ENCODE measurements at places on chromosomes 2 and 18. TPM values are rescaled to one million over a fixed set of nuclear protein-coding genes. Genes with fewer than 3 reads are reported as not detected.

GRCh38 chr2:133489146-133489545 is 79.1 kb downstream of the NCKAP5 start:
- no peak for DNase-seq

DNA sequence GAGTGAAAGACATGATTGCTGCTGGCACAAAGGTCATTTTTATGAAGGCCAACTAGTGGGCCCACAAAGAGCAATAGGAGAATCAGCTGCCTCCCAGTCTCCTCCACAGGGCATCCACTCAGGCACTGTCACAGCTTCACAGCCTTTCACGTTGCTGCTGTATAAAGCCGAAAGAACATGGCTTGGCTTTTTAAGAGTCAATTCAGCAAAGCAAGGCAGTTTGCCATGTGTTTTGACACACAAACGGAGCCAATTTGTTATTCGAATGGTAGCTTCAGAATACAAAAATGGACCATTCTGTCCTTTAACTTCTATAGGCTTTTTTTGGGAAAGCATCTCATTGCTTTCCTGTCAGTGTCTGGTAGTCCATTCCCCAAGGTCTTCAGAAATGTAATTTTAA is 283.4 kb upstream of the PARD3B start:
- DNase-seq = no peak

GRCh38 chr18:46324087-46324955 is 220.1 kb downstream of the HAUS1 start:
- DNase-seq = no peak

- no peak for DNase-seq
These were observed 131.9 kb downstream of the TGIF1 start for GRCh38 chr18:3581890-3582289.

GRCh38 chr2:177525351-177525924 is 132.9 kb downstream of the AGPS start:
- DNase-seq = no peak

GRCh38 chr2:74005786-74006185 is 21.1 kb downstream of the TET3 start:
- DNase-seq = no peak

DNA sequence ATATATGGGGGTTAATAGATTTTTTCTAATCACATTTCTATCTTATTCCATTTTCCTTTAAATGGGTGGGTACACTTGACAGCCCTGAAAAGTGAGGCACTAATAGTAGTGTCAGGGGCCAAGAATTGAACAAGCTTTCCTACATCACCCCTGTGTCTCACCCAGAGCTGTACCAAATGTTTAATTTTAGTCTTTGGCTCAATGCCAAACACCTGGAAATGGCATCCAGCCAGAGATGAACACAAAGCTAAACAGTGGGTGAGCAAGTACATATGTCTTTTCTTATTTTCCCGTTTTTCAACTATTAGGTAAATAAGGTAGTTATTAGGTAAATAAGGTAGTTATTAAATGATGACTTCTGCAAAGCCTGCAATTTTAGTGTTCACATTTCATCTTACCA is 276.3 kb upstream of the ERBB4 start:
- no peak for DNase-seq

DNA sequence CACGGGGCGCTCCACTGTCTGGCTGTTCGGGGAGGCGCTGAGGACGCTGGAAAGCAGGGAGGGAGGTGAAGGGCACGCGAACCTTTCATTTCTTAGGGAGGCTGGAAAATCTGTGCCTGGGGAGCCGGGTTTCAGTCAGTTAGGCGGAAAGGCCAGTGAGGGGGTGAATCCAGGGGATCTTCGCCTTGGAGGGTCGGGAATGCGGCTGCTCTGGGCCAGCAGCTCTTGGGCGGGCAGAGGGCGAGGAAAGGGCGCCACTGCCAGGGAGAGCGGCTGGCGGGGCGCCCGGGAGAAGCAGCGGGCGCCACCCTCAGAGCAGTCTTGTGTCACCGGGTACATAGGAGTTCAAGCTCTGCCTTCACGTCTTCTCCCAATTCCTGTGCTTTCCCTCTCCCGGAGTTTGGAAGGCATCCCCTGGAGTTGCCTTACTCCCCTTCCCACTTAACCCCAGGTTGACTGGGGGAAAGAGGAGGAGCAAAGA is 1.4 kb downstream of the CCDC85A start:
- DNase-seq = no peak

REG1B gene
- not detected for polyA plus RNA-seq

VSNL1 gene
- 4.4 TPM for polyA plus RNA-seq

MAP2 gene
- polyA plus RNA-seq = 34.0 TPM

DNPEP gene
- 82.9 TPM for polyA plus RNA-seq

FOXD4L1 gene
- polyA plus RNA-seq = 0.11 TPM

GRCh38 chr2:142531377-142531776 is 346.1 kb upstream of the KYNU start:
- no peak for DNase-seq

DNA sequence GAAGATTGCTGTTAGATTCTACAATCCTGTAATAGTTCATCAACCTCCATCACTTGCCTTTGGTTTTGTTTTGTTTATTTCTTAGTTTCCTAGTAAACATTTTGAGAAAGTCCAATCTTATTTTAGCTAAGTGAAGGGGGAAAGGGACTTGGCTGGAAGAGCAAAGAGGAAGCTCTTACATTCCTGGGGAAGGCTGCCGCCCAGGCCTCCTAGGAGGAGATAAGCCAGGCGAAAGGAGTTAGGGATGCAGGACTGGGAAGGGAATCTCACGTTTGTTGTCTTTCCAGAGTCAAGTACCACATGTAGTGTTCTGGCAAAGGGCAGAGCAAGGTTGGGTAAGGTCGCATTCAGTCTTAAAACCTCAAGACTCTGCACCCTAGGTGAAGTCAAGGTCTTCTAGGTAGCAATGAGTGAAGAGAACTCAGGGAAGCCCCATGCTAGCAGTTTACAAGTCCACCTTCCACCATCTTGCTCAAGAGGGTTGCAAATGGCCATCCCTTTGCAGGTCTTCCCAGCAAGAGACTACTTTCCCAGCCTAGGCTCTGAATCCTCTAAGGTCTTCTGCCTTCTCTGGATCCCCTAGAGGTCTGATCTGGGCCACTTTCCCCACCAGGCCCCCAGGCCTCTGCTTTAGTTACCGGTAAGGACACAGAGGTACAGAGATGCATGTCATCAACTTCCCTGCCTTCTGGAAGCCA is 320.7 kb downstream of the CYP26B1 start:
- DNase-seq = no peak

GRCh38 chr2:53104263-53104662 is 663.3 kb upstream of the CHAC2 start:
- no peak for DNase-seq

DNA sequence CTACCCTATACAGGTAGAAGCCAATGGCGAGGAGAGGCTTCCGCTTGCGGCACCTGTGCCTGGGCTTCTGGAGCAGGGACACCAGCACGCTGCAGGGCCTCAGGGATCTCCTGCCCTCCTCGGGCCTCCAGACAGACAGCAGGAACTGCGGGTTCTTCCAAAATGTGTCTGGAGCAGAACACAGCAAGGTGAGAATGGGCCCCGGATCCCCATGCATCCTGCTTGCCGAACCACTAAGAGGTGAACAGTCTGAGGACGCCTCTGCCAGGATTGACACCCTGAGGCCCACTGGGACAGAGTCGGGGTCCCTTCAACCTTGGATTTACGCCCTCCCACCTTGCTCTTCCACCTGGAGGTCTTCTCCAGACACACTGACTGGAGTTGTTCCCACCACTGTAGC is 25.4 kb downstream of the CAPN14 start:
- no peak for DNase-seq

- DNase-seq = no peak
These were observed 245.3 kb downstream of the CELF4 start for GRCh38 chr18:37320317-37320716.

DNA sequence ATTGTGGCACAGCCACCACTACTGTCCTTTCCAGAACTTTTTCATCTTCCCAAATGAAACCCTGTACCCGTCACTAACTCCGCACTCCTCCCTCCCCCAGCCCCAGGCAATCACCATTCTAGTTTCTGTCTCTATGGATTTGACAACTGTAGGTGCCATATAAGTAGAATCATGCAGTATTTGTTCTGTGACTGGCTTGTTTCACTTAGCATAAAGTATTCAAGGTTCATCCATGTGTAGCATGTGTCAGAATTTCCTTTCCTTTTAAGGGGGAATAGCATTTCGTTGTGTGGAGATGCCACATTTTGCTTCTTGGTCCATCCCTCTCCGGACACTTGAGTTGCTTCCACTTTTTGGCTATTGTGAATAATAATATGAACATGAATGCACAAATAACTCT is 842 bp upstream of the CKAP2L start:
- no peak for DNase-seq

- no peak for DNase-seq
These were observed 301.3 kb upstream of the SKOR2 start for GRCh38 chr18:47552783-47553182.

- DNase-seq = no peak
These were observed 3.3 kb downstream of the ST6GAL2 start for GRCh38 chr2:106882673-106883072.

- DNase-seq = no peak
These were observed 236.1 kb downstream of the CDH20 start for GRCh38 chr18:61569176-61569892.

CDK5R2 gene
- polyA plus RNA-seq = 0.14 TPM

- no peak for DNase-seq
These were observed 13.3 kb downstream of the SERTAD2 start for GRCh38 chr2:64640153-64641044.
